Muscle of arm (tissue), 14 donors: ENCODE measurements at places on chromosomes 4 and X. TPM values are rescaled to one million over a fixed set of nuclear protein-coding genes. Genes with fewer than 3 reads are reported as not detected.

The FAM241A gene
- polyA plus RNA-seq: 5.9 TPM

The LUZP4 gene
- polyA plus RNA-seq: not detected

The RIBC1 gene
- not detected for polyA plus RNA-seq

The BTK gene
- 3.4 TPM for polyA plus RNA-seq

The F8 gene
- not detected for polyA plus RNA-seq

The JCHAIN gene
- polyA plus RNA-seq: 0.38 TPM

The PCDH11X gene
- polyA plus RNA-seq: 0.55 TPM

The ARHGAP10 gene
- 32.5 TPM for polyA plus RNA-seq

The CYTL1 gene
- 17.5 TPM for polyA plus RNA-seq

The ADH1C gene
- 5.5 TPM for polyA plus RNA-seq

The TXK gene
- polyA plus RNA-seq: 0.62 TPM

The AWAT2 gene
- polyA plus RNA-seq: not detected

The PCDH18 gene
- polyA plus RNA-seq: 40.1 TPM

The CXCL11 gene
- polyA plus RNA-seq: not detected

The FREM3 gene
- 0.52 TPM for polyA plus RNA-seq

The ELF4 gene
- polyA plus RNA-seq: 8.1 TPM

The SULT1B1 gene
- polyA plus RNA-seq: 0.94 TPM

The WDFY3 gene
- not detected for polyA plus RNA-seq

The BRS3 gene
- polyA plus RNA-seq: not detected

The LIMCH1 gene
- 110 TPM for polyA plus RNA-seq

The PFKFB1 gene
- polyA plus RNA-seq: 0.27 TPM

The PPEF2 gene
- polyA plus RNA-seq: not detected

The TBC1D8B gene
- not detected for polyA plus RNA-seq

The FAM149A gene
- 8.4 TPM for polyA plus RNA-seq

The MTNR1A gene
- not detected for polyA plus RNA-seq

The RASL11B gene
- polyA plus RNA-seq: 10.3 TPM

The PHOX2B gene
- not detected for polyA plus RNA-seq

The TBC1D19 gene
- polyA plus RNA-seq: 12.2 TPM

The STS gene
- polyA plus RNA-seq: 14.2 TPM

The RHOH gene
- not detected for polyA plus RNA-seq

The CRLF2 gene
- not detected for polyA plus RNA-seq

The OTC gene
- polyA plus RNA-seq: 0.13 TPM

The MAGEE2 gene
- polyA plus RNA-seq: 0.33 TPM
